ENCODE measurements at places on chromosomes 5 and 9.

DNA sequence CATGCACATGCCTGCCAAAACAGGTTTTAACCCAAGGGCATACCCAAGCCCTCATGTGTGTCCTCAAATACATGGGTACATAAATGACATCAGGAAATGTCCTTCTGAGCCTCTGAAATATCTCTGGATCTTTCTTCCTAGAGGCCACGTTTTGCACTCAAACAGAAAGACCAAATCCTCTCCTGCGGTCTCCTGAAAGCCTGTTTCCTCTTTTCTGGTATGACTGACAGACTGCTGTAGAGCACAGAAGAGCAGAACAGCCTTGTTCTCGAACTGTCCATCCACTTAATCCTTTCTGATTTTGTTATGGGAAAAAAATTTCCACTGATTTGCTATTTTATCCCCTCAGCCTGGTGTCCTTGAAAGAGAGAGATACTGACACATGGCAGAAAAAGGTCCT, 107.2 kb downstream of the ASTN2 start:
- DNase-seq: no peak

DNA sequence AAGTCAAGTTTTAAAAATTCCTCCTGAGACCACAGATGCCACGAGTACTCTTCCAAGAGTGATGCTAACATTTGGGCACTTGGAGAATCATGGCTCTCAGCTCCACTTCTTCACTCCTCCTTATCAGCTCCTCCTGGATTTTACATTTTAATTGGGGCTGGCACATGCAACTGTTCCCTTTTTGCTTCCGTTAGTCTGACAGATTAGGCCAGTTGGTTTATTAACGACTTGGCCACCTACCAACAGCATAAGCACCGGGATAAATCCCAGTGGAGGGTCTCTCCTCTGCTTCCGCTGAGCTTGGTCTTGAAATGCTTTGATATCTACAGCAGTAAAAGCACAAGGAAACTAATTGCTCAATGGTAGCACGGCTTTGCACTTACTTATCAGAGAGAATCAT, 134.6 kb upstream of the RASEF start:
- no peak for DNase-seq

GRCh38 chr5:61002611-61003355, 57.8 kb downstream of the NDUFAF2 start:
- no peak for DNase-seq

DNA sequence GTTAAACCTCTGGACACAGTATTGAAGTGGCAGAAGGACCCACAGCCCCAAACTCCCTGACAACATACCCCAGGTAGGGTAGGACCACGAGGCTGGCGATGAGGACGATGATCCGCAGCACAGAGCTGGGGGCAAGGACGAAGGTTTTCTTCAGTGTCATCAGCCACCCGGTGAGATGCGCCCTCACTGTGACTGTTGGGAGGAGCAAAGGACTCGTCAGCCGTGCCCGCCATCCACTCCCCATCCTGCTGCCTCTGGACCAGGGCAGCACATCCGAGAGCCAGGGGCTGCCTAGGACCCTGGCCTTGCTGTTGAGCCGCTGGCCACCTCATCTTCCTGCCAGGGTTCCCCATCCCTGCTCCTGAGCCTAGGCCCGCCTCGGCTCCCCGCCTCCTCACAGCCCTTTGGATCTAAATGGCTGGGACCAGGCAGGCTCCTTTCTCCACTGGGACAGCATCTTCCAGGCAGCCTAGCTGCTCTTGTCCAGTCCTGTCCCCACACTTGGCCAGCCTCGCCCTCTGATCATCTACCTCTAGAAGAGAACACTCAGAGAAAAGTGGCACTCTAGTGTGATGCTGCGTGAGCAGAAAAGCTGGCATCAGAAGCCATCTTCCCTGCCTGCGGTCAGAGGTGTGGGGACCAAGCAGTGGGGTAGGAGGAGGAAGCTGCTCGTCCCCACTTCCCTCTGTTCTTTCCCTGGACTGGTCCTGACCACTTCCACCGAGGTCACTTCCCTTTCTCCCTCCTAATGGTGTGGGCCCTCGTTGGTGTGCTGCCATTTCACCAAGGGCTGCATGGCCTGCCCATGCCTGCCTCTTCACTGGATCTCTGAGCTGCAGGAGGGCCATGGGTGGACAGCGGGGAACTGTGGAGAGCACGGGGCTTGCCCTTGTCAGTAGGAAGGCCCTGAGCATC, 49.2 kb downstream of the OTULIN start:
- no peak for DNase-seq

DNA sequence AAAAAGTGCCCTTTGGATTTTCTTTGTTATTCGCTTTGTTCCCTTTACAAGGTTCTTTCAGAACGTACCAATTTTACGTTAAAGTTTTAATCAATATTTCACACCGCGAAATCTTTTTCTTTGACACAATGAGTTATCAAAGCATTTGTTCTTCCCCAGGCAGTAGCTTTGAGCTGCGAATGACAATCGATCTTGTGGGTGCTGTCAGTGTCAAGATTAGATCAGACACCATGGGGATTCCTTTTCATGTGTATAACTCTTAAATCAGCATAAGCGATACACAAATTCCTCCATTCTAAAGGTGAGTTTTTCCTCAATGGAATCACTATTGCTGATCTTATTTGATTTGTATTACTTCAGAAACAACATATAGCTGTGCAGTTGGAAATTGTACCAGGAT, 145.5 kb downstream of the ST8SIA4 start:
- no peak for DNase-seq

GRCh38 chr9:113508111-113508749, 44.7 kb downstream of the RGS3 start:
- no peak for DNase-seq

DNA sequence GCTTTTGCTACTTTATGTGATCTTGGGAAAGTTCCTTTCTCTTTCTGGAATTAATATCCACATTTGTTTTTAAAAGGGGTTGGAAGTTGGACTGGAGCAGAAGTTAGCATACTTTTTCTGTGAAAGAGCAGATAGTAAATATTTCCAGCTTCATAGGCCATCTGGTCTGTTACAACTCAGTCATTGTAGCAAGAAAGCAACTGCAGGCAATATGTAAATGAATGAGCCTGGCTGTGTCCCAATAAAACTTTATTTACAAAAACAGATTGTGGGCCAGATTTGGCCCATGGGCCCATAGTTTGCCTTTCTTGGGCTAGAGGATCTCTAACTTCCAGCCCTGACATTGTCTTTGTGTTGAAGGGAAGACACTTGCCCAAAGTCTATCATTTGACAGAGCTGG, 104.4 kb downstream of the ACTL7B start:
- no peak for DNase-seq

DNA sequence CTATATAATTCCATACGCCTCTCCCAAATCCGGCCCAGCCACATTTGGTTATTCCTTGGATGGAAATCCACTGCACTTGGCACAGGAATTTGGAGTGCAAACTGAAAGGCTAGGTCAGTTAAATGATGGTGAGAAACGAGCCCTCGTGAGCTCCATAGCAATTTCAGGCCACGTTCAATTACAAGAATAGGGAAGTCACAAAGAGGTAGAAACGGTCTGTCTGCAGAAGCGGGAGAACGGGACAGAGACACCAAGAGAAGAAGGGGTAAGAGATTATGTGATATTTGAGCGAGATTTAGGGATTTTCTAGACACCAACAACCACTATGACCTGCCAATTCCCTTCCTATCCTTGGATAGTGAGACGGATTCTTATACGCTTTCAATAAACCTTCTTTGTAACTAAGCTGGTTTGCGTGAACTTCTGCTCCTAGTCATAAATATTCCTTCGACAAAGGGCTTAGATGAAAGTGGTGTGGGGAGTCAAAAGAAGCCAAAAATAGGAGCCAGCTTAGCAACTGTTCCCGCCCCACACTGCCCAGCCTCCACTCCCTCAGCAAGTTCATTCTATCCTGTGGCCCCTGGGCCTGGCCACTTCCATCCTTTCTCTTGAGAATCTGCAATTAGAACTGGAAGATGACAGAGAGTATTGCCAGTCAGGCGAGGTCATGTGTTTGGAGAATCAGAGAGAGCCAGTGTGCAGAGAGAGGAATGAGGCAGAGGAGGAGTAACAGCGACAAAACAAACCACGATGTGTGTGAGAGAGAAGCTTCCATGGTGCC, 118.4 kb downstream of the ZNF608 start:
- DNase-seq: no peak

GRCh38 chr5:96776621-96777020, 31.1 kb downstream of the ERAP1 start:
- no peak for DNase-seq

GRCh38 chr5:64505769-64506566, at the start of gene RGS7BP:
RGS7BP (plus strand) TSS chr5:64506015; CDS start chr5:64506625, 610 bp downstream.
- DNase-seq: no peak

- no peak for DNase-seq
Observed at GRCh38 chr9:119986713-119987112, 593.3 kb downstream of the CDK5RAP2 start.

- DNase-seq: no peak
Observed at GRCh38 chr9:78215706-78216105, 20.2 kb upstream of the CEP78 start.

DNA sequence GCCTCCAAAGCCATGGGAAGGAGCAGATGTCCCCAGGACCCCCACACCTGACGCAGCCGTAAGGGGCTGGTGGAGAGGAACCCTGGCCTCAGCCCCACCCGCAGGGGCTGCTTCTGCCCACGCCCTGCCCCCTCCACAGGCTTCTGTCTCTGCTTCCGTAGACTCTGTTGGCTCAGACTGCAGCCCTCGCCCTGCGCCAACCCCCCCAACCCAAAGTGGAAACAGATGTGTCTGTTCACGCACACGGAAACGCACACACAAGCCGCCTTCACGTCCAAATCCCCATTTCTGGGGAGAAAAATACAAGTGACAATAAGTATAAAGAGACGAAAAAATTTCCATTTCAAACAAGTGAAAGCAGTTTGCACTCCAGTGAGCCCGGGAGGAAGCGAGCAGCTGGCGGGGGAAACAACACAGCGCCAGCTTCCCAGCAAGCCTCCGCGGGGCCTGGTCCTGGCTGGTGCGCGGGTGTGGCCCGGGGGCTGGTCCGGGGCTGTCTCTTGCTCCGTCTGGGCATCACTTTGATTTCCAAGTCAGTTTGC, 32.6 kb upstream of the RXRA start:
- DNase-seq: no peak

DNA sequence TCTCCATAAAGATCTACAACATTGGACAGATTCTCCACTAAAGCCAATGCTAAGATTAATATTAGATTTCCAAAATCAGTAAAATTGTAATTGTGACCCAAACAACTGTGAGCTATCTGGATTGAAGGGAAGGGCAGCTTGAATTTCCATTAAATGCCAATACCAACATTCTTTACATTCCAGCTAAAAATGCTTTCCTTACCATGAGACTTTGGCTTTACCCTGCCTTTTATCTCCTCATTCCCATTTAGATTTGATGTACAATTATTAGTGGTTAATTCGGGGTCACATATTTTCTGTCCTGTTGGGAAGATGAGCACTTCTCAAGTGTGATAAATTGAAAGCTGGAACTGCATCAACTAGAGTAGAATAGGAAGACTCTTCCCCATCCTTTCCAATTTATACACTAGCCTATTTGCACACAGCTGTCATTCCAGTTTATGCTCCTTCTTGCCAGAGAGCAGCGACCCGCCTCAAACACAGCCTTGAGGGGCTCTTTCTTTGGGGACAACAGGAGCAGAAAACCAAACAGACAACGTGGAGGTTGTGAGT, 33.1 kb upstream of the MYOT start:
- no peak for DNase-seq

DNA sequence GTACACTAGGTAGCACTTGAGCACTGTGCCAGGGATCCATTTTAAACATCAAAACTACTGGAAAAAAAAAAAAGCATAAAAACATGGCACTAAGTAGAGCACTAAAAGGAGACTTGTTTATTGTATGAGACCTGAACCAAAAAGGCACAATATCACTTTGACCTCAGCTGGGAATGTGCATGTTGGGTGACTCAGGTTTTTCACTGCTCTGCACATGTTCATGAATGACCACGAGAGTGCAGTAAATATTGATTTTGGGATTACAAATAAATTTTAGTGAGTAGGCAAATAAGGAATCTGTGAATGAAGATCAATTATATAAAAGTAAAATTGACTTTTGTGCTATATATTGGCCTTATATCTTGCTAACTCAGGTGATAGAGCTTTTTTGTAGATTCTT, 11.8 kb downstream of the RMI1 start:
- DNase-seq: no peak

DNA sequence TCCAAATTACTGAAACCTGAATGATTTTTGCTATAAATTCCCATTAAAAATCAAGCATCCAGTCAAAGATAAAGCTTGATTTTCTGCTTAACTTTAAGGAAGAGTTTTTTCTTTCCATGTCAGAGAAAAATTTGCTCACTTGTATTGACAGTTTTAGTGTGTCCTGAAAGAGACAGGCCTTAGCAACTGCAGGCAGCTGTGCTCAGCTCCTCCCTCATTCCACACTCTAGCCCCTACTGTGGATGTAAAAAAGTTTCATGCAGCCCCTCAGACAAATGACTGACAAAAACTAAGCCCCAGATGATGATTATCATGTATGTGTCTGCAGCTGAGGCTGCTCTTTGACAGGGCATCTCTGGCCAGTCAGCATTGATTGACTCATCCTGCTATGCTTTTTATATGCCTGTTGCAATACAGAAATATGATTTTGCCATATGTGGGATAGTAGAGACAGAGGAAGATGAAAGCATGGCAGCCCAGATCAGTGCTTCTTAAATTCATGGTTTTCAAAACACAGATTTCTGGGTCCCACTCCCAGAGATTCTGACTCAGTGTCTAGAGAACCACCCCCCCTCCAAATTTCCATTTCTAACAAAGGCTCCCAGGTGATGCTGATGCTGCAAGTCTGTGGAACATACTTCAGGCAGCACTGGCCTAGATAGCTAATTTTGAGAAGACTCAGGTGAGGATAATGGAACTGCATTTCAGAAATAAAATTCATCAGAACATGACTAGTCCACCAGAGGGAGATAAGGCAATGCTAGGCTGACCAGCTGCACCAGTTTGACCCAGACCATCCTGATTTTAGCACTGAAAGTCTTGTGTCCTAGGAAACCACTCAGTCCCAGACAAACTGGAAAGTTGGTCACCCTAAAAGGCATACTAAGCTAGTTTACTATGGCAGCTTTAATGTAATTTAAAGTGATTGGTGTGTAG, 298.7 kb upstream of the KCNN2 start:
- no peak for DNase-seq

DNA sequence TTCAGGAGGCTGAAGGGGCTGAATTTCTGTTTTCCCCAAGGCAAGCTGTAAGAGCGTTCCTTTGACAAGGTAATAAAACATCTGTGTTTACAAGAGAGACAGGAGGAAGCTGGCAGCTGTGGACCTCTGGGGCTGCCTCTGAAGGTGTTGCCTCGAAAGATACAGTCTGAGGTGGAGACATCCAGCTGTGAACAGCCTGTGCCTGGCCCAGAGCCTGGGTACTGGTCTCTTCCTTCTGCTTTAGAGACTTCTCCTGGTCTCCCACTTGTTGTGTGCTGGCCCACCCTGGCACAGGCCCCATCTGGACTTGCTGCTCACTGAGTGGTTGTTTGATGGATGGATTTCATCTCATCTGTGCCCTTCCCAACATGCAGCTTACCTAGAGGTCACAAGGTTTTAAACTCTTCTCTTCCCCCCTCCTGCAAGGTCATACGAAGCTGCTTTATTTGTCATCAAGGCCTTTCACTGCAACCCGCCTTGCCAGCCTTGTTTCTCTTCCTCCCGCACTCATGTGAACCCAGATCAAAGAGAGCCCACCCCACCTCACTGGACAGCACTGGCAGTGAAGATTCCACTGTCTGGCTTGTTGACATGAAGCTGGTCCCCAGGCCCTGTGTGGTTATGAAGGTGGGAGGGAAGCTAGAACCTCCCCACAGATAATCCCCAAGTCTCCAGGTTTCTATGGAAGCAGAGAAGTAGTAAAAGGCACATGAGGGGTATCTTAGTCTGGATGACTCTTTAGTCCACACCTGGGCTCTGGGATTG, 35.0 kb upstream of the ALDH1B1 start:
- DNase-seq: no peak

- DNase-seq: no peak
Observed at GRCh38 chr9:124860582-124861341, 995 bp downstream of the RPL35 start.

Measured in stimulated activated CD8-positive, alpha-beta memory T cell treated with anti-CD3 and anti-CD28 coated beads, Interleukin-7, amount 100 ng/mL, for 24 hours (primary cell).